ENCODE measurements at places on chromosomes 4 and X.

- DNase-seq: no peak
Observed at GRCh38 chrX:76977452-76977851, 469.7 kb upstream of the FGF16 start.

DNA sequence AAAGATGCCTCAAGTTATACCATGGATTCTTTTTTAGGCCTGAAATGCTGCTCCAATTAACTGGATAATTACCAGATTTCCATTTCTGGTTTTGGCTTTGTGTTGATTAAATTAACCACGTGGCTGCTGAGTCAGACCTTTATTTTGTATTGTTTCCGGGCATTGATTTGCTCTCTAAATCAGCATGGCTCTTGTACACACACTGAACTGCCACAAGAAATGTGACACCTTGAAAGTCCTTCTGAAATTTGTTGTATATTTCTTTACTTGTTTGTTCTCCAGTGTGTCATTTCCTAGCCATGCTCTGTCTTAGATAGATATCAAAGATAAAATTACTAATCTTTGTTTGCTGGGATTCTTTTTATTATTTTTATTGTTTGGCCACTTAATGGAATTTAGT lies 11.7 kb downstream of the MTTP start:
- DNase-seq: no peak

GRCh38 chrX:8305350-8305749 lies 134.3 kb upstream of the VCX2 start:
- DNase-seq: no peak

GRCh38 chr4:48432017-48432416 lies 51.1 kb upstream of the SLC10A4 start:
- no peak for DNase-seq

DNA sequence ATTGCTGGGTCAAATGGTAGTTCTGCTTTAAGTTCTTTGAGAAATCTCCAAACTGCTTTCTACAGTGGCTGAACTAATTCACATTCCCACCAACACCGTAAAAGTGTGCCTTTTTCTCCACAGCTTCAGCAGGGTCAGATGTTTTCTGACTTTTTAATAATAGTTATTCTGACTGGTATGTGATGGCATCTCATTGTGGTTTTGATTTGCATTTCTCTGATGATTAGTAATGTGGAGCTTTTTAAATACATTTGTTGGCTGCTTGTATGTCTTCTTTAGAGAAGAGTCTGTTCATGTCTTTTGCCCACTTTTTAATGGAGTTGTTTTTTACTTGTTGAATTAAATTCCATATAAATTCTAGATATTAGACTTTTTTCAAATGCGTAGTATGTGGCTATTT lies 257.5 kb upstream of the ANKRD50 start:
- no peak for DNase-seq

GRCh38 chr4:18203966-18204365 lies 182.4 kb upstream of the LCORL start:
- no peak for DNase-seq

DNA sequence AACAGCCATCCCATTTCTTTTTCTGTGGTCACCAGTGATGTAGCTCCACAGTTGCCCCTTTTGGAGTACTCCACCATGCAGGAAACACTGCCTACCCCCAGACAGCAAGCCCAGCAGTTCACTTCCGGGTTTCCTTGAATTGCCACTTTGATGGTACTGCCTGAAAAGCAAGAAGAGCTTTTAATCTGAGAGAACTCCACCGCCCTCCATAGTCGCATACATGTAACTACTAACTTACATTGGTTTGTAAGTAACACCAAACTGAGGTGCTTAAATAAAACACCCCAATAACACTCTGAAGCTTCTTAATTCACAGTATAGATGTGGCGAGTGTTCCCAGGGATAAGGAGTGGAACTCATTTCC lies 53.6 kb upstream of the HPSE start:
- DNase-seq: no peak

DNA sequence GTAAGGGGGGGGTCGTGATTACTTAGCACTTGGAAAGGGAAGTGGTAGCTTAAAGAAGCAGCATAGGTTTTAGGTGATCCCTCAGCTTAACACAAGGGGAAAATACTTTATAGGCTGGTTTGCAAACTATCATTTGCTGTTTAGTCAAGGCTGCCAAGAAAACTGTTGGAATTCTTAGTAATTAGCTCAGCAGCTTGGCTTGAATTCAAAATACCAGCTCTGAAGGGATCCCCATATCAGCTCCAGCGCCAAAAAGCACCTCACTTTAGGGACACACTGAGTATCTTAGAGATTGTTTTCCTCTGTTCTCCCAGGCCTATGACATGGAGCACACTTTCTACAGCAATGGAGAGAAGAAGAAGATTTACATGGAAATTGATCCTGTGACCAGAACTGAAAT lies 8.8 kb downstream of the TNMD start:
- no peak for DNase-seq

- DNase-seq: no peak
Observed at GRCh38 chrX:78614264-78614663, 44.9 kb downstream of the RTL3 start.

DNA sequence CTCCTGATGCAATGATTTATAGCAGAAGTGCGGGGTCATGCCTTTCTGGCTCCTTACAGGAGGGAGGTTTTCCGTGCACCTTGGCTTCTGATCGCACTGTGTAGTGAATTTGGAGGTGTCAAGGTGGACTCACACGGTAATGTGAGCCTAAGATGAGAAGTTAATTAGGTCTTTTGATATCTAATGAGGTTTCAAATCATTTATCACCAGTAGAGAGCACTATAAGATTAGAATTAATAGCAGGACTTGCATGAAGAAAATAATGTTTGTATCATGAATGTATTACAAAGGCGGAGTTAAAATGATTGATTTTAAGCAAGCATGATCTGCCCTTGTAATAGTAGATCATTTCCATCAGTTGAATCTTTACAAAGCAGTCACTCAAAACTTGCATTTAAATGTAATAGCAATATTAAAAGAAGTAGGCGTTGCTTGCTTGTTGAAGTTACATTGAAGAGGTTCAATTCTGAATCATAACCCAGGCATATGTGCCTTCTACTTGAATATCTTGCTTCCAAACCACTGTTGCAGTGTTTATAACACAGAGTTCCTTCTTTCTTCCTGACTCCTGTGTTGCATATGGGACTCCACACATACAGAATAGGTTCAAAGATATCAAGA lies 152.1 kb downstream of the FMR1NB start:
- DNase-seq: no peak

DNA sequence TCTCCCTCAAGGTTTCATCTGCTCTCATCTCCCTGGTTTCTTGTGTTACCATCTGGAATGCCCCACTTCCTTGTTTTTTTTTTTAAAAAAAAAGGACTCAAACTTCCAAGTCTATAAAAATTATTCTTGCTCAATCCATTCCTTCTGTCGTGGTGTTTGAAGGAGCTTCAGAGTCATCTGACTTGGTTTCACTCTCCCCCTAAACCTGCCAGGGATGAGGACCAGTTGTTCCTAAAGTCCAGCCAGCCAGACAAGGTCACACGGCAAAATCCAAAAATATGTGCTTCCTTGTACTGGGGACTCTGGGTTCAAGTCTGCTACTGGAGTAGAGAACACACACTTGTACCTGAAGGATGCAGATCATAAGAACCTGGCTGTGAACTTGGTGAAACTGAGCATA lies 84.5 kb upstream of the GPM6B start:
- no peak for DNase-seq

GRCh38 chrX:42195506-42195905 lies 272.2 kb upstream of the CASK start:
- DNase-seq: no peak

Data from activated effector memory CD4-positive, alpha-beta T cell treated with Interleukin-2 at 50 U/mL for 16 hours (primary cell).